ENCODE measurements at places on chromosomes 16 and 17. TPM values are rescaled to one million over a fixed set of nuclear protein-coding genes. Genes with fewer than 3 reads are reported as not detected.

GRCh38 chr16:11621920-11622651, 35.4 kb upstream of the LITAF start:
- DNase-seq, result no peak

- peak; percentile 98 for DNase-seq
Observed at GRCh38 chr17:35088881-35089585, 25.5 kb upstream of the RFFL start.

UMOD gene
- not detected for total RNA-seq

GRCh38 chr16:78057803-78058564, 35.6 kb downstream of the CLEC3A start:
- DNase-seq, result no peak

- no peak for DNase-seq
Observed at GRCh38 chr16:19846436-19846835, 38.2 kb downstream of the GPRC5B start.

DNA sequence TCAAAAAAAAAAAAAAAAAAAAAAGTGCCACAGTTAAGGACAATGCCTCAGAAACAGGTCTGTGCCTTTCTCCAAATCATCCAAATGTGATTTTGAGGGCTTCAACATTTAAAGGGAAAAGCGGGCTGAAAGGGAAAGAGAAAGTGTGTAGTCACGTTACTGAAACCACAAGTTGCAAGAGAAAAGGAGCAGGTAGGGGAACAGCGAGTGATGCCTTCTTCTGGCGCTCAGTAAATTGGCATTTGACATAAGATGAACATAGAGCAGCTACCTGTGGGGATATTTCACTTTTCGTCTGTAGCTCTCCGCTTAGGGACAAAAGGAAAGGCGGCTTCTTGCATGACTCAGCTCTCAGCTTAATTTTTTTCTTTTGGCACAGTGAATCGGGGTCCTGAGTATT, 11.1 kb downstream of the CMTM2 start:
- DNase-seq, result no peak

- DNase-seq, result no peak
Observed at GRCh38 chr16:24918641-24919040, 72.9 kb downstream of the SLC5A11 start.

KRTAP4-6 gene
- not detected for total RNA-seq

GRCh38 chr17:78585006-78585630, 7.9 kb upstream of the DNAH17 start:
- no peak for DNase-seq

DNA sequence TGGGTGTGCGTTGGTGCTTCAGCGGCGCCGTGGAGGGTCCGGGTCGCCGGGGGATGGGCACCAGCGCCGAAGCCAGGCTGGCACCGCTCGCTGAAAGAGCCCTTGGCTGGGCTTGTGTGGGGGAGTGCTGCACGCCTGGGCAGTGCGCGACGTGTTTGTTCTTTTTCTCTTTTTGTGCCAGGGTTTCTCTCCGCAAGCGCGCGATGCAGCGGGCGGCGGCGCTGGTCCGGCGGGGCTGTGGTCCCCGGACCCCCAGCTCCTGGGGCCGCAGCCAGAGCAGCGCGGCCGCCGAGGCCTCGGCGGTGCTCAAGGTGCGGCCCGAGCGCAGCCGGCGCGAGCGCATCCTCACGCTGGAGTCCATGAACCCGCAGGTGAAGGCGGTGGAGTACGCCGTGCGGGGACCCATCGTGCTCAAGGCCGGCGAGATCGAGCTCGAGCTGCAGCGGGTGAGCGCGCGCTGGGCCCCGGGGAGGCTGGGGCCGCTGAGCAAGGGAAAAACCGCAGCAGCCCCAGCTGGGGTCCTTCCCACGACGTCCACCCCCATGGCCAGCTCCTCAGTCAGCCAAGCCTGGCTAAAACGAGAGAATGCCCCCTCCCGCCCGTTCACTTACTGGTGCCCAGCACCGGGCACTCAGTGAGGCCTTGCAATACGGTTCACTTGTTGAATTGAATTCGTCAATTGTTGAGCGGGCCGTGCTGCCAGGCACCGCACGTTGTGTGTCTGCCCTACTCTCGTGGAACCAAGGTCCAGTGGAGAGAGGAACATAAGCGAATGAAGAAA, 541 bp downstream of the GPT2 start:
- DNase-seq, result peak; percentile 68

P2RX5 gene
- total RNA-seq, result 0.57 TPM

C1QL1 gene
- total RNA-seq, result 1.4 TPM

DNA sequence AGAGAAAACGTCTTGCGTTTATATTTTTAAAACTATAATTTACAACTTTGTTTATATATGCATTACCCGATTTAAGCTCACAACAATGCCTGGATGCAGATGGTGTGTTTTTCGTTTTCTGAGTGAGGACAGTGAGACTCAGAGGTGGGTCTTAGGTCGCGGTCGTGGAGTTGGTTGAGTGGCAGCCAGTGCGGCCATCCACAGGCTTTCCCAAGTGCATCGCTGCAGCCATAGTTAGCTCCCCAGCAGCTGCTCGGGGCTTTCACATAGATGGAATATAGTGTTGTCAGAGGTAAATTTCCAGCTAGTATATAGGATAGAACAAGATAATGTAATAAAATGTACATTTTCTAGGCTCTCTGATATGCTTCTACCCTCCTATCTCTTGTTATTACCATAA, 417.8 kb downstream of the CDH13 start:
- DNase-seq, result peak; percentile 45

GRCh38 chr16:68528686-68529379, 10.3 kb upstream of the ZFP90 start:
- DNase-seq, result peak; percentile 98

GRCh38 chr16:53089434-53090285, 34.9 kb downstream of the CHD9 start:
- DNase-seq, result no peak

DNA sequence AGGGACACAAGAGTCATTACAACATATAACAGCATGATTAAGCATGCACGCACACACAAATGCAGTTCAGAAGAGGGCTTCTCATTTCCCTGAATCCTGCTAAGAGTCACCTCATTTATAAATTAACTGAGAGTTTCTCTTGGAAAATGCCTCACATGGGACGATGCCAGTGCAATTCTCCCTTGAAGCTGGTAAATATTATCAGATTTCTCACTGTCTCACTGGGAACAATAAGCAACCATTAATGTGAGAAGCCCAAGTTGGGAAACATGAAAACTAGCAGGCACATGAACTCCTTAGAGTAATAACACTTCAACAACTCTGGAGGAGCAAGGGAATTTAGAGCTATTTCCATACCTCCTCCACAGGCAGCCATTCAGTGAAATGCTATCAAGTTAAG, 26.4 kb downstream of the SETD6 start:
- no peak for DNase-seq

DNA sequence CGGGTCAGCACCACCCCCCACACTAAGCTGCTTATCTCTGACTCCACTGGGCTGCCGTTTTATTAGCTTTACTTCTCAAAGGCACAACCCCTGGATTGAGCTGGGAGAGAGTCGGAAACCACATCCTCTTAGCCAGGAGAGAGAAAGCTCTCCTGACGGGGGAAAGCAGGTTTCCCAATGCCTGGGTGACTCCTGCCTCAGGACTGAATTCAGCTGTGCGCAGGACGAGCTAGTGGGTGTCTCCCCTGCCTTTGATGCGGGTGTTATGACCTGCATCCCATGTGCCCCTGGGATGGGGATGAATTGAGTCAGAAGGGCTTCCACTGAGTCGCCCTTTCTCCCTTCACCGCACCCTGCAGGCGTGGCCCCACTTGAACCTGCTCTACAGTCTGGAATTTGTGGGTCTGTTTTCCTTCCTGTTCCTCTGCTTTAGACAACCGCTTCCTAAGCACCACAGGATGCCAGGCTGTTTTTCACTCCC, 819.2 kb upstream of the EEF2KMT start:
- DNase-seq, result peak; percentile 82

RPS6KB1 gene
- total RNA-seq, result 21.1 TPM

- no peak for DNase-seq
Observed at GRCh38 chr17:77404812-77405581, 264.2 kb downstream of the SEC14L1 start.

GRCh38 chr16:80260906-80261311, 279.9 kb upstream of the DYNLRB2 start:
- no peak for DNase-seq

GRCh38 chr16:9260666-9261065, 169.2 kb downstream of the HAPSTR1 start:
- no peak for DNase-seq

- DNase-seq, result no peak
Observed at GRCh38 chr17:21089933-21090901, 36.5 kb upstream of the DHRS7B start.

- DNase-seq, result peak; percentile 81
Observed at GRCh38 chr16:74667255-74667700, 601 bp upstream of the RFWD3 start.

DNA sequence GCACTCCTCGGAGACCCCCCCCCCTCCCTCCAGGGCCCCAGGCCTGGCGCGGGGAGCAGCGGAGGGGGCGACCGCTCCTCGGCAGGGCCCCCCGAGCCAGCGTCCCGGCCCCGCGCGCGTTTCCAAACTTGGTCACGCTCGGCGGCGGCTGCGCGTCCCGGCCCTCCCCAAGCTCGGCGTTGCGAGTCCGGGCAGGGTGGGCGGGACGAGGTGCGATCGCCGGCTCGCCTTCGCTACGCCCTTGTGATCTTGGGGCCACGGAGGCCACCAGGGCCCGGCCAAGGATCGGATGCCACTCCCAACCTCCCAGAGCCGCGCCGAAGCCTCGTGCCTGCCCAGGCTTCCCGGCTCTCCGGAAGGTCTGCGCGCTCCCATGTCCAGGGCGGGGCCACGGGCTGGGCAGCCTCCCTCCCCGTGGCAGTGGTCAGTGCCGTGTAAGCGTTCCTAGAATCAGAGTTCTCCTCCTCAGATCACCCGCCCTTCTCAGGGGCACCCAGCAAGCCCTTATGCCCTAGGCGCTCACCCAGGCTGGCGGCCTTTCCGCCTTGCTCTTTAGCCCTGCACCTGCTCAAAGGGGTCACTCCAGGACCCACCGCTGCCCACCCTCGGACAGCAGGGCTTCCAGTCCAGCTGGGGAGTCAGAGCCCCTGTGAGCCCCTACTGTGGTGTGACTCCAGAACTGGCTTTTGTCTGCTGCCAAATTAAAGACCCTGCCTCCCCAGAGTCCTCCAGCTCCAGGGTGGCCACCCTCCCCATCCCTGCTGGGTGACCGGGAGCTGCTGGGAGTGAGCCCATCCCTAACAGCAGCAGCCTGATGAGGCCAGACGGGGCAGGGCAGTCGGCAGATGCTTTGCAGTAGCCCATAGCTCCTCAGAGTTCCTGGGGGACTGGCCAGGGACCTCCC, 12.2 kb upstream of the MRPS23 start:
- peak; percentile 85 for DNase-seq

DNA sequence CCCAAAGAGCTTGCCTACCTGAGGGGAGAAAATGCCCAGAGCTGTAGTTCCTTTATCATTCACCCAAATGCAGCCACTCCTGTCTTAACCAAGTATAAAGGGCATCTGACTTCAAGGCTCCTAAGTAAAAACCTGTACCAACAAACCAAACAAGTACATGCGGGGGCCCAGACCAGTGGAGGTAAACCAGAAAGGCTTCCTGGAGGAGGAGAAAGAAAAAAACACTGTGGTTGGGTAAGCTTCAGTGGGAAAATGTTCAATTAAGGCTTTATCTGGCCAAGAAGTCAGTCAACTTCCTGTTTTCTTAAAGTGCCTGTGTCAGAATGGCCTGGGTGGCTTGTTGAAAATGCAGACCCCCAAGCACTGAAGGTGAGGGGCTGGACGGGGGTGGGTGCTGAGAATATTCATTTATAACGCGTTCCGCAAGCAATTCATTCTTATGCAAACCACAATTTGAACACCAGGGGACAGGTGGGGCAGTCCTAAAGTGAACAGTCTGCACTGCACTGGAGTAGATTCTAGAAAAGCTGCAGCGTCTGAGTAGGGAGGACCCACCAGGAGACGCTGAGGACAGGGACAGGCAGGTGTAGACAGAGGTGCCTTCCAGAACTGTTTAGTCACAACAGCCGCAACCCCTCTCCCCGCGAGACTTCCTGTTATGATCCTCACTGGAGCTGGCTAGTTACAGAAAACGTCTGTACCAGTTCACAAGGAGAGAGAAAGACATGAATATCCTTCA, 467.1 kb downstream of the SOX9 start:
- peak; percentile 61 for DNase-seq

ZG16 gene
- total RNA-seq, result not detected

EVI2A gene
- not detected for total RNA-seq

MYADML2 gene
- total RNA-seq, result not detected

CYTH1 gene
- 24.0 TPM for total RNA-seq

CLEC18C gene
- total RNA-seq, result 0.25 TPM

GRCh38 chr16:53664724-53665345, 38.8 kb downstream of the RPGRIP1L start:
- DNase-seq, result no peak

GRCh38 chr17:13678841-13679240, 77.1 kb upstream of the HS3ST3A1 start:
- no peak for DNase-seq

GRCh38 chr17:42519546-42520491, 16.2 kb upstream of the NAGLU start:
- DNase-seq, result peak; percentile 85

TBC1D3E gene
- 0.38 TPM for total RNA-seq

DNA sequence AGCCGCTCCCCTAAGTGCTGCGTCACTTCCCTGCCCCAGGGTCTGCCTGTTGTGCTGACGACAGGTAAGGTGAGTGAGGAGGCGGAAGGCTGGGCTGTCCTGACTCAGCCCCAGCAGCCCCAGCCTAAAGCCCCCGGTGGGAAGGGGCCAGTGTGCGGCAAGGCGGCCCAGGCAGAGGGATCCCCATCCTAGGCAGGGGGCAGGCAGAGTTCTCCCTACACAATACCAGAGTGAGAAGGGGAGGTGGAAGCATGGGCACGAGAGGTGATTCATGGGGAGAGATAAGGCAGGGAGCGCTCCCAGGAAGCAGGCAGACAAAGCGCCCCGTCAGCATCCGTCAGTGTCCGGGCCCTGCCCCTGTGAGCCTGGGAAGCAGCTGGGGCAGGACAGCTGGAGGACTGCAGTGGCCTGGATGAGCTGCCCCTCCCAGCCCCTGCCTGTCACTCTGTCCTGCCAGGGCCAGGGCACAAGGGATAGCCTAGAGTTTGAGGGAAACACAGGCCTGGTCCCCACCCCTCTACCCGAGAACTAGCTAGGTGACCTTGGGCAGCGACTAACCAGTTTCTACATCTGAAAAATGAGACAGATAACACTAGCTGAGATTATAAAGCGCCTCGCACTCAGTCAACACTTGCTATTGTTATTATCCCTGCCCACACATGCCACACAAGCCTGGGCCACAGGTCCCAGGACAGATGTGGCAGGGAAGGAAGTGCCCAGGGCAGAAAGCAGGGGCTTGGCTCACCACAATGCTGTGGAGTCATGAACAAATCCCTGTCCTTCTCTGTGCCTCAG, 3.8 kb downstream of the FAM83G start:
- no peak for DNase-seq

DNA sequence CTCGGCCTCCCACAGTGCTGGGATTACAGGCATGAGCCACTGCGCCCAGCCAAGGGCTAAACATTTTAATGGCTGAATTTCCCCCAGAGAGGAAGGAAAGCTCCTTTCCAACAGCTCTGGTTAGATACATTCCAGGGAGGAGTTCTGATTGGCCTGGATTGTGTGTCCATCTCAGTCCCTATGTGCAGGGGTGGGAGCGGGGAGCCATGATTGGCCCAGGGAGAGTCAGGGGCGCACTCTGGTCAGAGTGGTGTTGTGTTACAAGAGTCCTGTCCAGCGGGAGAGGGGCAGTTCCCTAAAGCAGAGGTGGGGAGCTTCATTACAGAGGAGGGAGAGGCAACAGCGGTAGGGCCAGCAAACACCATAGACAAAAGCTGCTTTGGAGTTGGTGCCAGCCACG, 75.0 kb downstream of the RAP1GAP2 start:
- DNase-seq, result peak; percentile 96

ZDHHC1 gene
- 8.4 TPM for total RNA-seq

All from endodermal cell (in vitro differentiated cells).